WERI-Rb-1 (cell line): ENCODE measurements at places on chromosomes 2 and 18.

GRCh38 chr18:71442731-71443141 is 1101.4 kb downstream of the CBLN2 start:
- DNase-seq, result no peak

DNA sequence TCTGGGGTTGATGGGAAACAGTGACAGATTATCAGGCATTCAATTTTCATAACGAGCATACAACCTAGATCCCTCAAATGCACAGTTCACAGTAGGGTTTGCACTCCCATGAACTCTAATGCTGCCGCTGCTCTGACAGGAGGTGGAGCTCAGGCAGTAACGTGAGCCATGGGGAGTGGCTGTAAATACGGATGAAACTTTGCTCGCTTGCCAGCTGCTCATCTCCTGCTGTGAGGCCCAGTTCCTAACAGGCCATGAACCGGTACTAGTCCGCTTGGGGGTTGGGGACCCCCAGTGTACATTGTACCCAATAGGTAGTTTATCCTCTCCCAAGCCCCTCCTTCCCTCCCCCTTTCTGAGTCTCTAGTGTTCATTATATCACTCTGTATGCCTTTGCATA is 94.6 kb downstream of the PTH2R start:
- peak; percentile 81 for DNase-seq

- no peak for DNase-seq
These were observed 93.3 kb downstream of the COLEC12 start for GRCh38 chr18:407191-407590.

GRCh38 chr18:42404151-42404550 is 449.1 kb downstream of the PIK3C3 start:
- no peak for DNase-seq

- DNase-seq, result no peak
These were observed 112.8 kb downstream of the UPP2 start for GRCh38 chr2:158214431-158214830.

GRCh38 chr2:56227811-56228210 is 44.0 kb downstream of the CCDC85A start:
- DNase-seq, result no peak

DNA sequence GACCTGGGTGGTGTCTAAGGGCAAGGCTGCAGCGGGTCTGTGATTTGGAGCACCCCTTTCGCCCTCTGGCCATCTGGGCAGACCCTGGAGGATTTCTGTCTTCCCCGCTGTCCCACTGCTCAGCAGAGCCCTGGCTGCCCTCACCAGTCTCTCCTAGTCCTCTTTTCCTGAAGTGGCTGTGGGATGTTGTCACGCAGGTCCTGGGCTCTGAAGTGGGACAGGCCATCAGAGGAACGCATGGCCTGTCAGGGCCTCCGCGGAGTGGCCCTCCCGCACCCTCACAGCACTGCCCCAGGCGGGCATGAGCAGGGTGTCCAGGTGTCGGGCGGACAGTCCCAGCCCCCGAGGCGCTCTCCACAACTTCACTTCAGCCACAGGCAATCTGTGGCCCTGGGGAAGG is 1.1 kb upstream of the TMEM185B start:
- no peak for DNase-seq

DNA sequence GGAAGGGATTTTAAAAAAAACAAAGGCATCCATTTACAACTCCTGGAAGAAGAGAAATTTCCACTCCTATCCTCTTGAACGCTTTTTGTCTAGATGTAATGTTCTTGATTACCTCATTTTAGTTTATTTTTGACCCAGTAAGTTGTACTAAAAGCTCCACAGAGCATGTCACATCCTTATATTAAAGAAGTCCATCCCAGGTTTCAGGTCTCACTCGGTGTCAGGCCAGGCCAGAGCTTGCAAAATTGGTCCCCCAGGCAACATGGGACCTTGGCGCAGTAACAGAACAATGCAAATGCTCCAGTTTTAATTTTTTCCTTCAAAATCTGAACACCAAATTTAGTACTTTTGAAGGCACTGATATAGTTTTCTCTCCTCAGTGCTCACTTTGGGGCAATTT is 218.4 kb upstream of the REV1 start:
- DNase-seq, result no peak

GRCh38 chr2:64819361-64819760 is 165.6 kb upstream of the SERTAD2 start:
- no peak for DNase-seq

- DNase-seq, result no peak
These were observed 31.7 kb upstream of the DYNC1I2 start for GRCh38 chr2:171655586-171655985.

DNA sequence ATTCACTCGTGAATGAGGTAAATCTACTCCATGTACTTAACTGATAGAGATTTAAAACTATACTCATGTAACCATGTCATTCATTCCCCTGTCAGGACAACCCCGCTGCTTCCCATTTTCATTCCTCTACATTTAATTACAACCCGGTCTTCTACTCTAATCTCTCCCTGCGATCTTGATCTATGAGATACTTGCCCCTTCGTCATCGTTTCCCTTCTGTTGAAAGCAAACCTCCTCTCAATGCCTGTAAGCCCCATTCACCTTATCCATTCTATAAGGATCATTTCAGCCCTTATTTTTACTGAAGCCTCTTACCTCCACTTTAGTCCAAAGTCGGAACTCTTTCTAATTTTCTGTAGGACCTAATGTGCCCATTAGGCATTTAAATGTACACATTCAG is 492.6 kb downstream of the DPP10 start:
- no peak for DNase-seq
